Astrocyte of the spinal cord (primary cell): ENCODE measurements at places on chromosomes 11 and 22.

DNA sequence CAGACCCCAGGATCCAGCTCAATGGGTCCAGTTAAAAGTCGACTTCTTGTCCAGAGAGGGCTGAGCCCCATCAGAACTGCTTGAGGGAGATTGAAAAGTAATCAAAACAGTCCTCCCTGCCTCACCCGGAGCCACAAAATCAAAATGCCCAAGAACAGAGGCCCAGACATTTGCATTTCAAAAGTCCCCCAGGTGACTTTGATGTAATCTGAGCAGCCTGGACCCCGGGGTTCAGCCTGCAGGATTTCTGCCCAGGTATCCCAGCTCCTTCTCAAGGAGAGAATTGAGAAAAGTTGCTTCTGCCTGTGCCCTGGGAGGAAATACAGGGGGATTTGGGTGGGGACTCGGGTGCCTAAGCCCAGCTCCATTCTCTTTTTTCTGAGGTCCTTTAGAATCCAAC, 1385.0 kb downstream of the TBC1D22A start:
- DNase-seq: no peak

- DNase-seq: no peak
Measured at GRCh38 chr11:87006035-87006434, 31.7 kb upstream of the TMEM135 start.

- DNase-seq: no peak
Measured at GRCh38 chr11:123282597-123282996, 87.5 kb upstream of the CLMP start.

DNA sequence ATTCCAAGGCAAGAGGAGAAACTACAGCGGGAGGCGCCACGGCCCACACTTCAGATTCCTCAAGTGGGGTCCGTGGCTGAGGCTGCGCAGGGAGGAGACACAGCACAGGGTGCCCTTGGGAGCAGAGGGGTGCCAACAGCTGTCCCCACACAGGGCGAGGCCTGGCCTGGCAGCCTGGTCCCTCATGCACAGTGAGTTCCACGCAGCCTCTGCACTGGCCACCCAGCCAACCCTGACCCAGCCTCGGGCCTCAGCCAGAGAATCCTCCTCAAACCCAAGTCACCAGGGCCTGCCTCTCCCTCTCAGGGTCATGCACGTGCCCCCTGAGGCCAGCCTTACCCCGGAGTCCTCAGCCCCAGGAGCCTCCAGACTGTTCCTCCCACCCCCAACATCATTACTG, 22.4 kb upstream of the MOB2 start:
- no peak for DNase-seq

DNA sequence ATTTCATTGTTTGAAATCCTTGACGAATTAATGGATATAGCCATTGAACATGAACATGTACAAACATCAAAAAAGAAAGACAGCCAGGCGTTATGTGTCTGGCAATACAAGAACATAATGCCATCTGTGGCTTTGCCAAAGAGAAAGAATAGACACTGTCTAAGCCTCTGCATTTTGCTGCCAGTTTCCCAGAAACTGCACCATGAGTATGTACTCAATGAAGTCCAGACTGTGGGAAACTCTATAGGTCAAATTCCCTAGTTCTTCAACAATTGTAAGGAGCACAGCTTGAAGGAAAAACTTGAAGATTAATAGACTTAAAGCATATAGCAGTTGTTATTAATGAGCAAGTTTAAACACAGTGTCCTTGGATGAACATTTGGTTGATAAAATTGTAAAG, 71.3 kb downstream of the BBOX1 start:
- DNase-seq: no peak

DNA sequence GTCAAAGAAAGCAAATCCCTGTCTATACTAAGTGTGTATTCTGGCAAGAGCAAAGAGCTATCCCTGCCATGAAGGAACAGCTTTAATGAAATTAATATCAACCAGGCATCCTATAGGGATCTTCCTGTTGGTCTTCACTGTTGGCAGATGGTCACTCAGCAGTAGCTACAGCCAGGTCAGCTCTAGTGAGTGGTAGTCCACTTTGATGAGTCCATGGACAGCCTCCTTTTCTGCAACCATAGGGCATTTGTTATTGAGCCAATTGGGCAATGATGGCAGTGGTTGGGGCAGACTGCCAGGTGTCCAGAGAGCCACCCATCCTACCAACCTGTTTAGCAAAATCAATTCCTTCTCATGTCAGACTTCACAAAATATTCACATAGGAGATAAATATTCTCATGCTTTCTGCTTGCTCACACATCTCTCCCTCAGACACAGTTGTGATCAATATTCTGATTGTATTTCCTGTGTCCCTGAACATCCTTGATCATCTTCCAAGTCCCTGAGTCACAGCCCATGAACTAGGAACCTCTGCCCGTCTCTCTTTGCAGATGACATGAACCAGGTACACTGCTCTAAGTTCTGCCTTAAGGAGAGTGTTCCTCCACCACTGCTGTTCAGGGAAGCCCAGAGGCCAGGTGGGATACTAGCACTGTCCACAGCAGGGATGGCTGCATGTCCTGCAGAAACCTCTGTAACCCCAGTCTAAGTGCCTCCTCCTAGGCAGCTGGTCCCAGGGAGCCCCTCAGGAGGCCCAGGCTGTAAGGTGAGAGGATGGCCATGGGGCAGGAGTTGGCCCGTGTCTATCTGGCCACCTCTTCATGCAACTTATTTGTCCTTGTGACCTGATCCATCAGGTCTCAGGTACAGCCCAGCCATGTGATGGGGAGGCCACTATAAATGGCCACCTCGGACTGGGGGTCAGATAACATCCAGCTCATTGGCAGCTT, 74.2 kb upstream of the IGLL5 start:
- no peak for DNase-seq

DNA sequence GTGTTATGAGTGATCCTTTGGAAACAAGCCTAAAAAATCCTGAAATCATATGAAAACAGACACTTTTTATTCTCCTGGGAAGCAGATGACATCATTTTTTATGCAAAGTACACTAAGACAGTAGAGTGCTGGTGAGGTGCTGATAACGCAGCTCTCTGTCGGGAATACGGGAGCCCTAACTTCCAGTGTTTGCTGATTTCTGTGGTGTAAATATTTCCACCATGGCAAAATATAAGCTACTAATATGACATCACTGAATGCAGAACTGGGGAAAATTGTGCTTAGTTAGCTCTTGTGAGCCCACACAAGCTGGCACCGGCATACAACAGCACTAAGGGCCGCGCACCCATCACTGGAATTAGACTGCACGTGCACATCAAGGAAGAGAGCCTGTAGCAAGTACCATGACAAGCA, 82.6 kb downstream of the FAM76B start:
- no peak for DNase-seq

- DNase-seq: no peak
Measured at GRCh38 chr11:126290887-126291286, 8.0 kb downstream of the TIRAP start.

DNA sequence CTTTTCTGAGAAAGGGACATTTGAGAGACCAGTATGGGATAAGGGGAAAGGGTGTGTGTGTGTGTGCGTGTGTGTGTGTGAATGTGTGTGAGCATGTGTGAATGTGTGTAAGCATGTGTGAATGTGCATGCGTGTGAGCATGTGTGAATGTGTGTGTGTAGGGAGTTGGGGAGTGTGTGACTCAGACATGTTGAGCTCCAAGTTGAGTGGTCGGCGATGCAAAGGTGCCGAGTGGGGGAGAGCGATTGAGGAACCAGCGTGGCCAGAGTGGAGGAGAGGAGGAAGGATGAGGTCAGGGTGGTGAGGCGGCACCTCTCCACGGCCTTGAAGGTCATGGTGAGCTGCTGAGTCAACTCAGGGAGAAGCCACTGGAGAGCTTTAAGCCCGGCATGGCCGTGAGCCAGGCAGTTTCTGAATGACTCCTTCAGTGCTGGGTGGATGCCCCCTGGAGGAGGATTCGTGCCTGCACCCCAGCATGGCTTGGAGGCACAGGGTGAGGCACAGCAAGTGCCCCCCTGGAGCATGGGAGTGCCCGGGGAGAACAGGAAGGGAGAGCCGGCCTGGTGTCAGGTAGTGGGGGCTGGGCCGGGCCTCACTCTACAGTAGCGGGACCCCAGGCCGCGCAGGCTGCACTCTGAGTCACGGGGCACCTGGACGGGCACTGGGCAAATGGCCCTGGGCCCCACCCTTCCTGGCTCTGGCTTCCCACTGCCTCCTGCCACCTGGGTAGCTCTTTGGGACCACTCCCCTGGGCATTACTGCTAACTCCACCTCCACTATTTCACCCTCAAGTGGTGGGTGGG, 8.2 kb upstream of the CCDC88B start:
- DNase-seq: peak; percentile 77

DNA sequence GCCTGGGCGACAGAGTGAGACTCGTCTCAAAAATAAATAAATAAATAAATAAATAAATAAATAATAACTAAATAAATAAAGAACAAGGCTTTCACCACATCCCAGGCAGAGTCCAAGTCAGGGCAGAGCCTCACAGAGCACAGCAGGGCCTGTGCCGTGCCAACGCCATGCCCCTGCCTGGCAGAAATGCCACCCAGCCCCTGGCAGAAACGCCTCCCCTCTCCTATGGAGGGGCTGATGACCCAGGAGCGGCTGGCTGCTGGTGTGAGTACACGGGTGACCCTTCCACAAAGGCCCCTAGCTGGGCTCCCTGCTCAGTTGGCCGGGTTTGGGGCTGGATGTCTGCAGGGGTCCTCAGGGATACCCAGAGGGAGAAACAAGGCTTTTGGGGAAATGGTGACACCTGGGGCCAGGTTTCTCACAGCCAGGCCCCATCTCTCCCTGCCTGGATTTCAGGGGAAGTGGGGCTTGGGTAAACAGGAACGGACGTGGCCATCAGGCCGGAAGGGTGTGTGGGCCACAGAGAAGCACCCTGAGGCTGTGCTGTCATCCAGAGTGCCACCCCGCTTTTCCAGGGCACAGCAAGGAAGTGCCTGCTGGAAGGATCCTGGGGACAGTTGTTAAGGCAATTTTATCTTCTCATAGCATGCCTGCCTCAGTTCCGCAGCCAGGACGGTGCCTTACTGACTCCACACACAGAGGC, 5.1 kb downstream of the BID start:
- no peak for DNase-seq

- DNase-seq: peak; percentile 75
Measured at GRCh38 chr11:86151174-86152005, 82.5 kb upstream of the PICALM start.

- no peak for DNase-seq
Measured at GRCh38 chr11:12696911-12697581, 22.8 kb downstream of the TEAD1 start.

GRCh38 chr11:35305670-35306382, 113.5 kb downstream of the SLC1A2 start:
- peak; percentile 65 for DNase-seq

DNA sequence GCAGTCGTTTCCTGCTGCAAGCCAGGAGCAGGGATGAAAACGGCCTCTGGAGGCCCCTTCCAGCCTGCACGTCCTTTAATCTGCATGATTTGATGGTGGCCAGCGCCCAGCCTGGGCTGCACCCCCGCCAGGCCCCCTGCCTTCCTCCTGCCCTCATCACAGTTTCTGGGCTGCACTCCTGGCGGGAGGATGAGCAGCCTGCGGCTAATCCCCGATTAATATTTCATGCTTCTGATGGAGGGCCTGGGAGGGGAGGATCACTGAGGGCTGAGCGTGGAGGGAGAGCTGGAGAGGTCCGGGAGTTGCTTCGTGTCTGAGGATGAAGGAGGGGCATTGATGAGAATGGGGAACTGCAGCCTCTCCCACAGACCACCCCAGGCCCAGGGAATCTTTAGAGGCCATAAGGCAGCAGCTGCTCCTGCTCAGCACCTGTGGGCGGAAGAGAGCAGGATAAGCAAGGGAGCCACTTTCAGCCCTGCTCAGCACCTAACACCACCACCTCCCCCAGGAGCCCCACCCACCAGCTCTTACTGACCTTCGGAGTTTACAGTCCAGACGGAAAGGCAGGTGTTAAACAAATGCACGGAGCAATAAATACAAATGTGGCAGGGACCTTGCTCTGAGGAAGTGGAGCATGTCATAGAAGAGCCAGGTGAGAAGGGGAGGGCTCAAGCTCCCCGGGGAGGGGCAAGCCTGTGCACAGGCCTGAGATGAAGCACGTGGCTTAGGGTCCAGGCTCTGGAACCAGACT, 135.0 kb upstream of the NECTIN1 start:
- no peak for DNase-seq

GRCh38 chr22:43747877-43748276, 64.2 kb downstream of the EFCAB6 start:
- no peak for DNase-seq

DNA sequence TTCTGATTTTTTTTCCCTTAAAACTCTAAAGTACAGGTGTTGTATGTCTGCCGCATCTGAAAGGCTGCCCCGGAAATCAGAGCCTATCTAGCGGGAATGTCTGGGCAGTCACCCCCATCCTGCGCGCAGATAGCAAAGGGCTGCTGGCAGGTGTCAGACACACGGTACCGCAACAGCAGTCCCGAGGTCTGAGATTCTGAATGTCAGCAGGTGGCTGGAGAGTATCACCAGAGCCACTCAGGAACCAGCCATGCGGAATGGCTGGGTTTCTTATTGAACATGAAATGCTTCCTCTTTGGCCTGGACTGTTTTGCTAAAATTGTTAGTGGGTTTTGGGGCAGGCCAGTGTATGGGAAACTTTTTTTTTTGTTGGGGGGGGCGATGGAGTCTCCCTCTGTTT, 53.3 kb downstream of the CERK start:
- no peak for DNase-seq

GRCh38 chr11:76391021-76391420, 9.9 kb downstream of the GVQW3 start:
- DNase-seq: peak; percentile 1

GRCh38 chr11:110962921-110963320, 250.7 kb upstream of the ARHGAP20 start:
- peak; percentile 12 for DNase-seq

DNA sequence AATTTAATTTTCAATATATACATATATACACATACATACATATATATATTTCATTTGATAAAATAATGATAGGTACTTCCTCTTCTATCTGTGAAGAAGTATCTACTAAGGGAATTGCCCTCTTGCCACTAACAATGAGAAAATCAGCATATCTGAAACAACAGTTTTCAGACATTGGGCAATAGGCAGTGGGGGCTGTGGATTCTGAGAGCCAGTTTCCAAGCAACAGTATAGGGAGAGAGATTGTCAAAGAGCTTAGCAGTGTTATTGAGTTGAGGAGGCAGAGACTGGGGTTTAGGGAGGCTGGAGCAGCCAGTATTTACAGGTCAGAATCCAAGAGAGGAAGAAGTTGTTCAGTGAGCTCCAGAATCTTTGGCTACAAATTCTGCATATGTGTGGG, 119.3 kb downstream of the ARFGAP2 start:
- DNase-seq: no peak

DNA sequence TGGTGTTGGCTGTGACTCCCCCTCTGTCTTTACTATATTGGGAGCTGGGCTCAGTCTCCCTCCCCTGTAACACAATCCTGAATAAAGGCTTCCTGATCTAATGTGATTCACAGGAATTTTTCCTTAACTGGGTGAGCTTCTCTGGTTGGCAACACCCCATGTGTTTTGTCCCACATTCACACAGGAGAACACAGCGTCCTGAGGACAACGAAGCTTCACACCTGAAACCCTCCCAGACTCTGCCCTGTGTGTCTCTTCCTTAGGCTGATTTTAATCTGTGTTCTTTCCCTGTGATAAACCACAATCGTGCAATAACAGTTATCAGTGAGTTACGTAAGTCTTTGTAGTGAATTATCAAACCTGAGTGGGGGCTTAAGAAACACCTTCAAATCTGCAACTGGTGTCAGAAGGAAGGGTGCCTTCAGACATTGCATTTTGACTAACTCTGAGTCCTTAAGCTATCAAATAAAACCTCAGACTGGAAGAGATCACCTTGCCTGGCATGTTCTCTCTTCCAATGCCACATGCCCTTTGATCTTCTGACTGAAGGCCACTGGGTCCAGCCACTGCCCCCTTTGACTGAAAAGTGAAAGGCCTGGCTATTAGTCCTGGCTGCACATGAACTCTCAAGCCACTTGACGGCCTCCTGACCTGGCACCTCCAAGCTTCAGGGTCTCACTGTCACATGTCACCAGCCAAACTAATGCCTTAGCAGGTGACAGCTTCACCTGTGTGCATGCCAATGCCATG, 17.3 kb downstream of the APOL3 start:
- DNase-seq: no peak
